Ecto neural progenitor cell (in vitro differentiated cells): ENCODE measurements at places on chromosomes 11 and 22.

DNA sequence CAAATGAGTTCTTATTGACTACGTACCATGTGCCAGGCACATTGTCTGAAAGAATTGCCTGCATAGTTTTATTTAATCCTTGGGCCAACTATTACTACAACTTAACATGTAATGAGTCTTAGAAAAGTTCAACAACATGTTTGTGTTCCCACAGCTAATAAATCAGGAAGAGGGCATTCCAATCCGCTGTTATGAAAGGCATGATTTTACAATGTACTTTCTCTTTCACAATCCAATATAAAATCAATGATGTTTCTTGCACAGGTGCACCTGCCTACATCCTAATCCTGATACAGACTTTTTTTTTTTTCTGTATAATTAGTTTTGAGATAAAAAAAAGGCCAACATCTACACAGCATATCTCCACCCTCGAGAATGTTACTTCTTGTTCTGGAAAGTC is 728.4 kb upstream of the CCDC90B start:
- no peak for DNase-seq

DNA sequence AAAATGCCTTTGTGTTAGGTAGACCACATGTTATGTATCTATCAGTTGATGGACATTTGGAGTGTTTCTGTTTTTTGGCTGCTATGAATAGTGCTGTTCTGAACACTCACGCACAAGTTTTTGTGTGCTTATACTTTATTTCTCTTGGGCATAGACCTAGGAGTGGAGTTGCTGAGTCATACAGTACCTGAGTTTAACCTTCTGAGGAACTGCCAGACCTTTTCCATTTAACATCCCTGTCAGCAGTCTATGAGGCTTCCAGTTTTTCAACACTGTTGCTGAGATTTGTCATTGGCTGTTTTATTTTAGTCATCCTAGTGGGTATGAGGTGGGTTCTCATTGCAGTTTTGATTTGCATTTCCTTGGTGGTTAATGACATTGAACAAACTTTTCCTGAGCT is 4.4 kb downstream of the CTTN start:
- no peak for DNase-seq

DNA sequence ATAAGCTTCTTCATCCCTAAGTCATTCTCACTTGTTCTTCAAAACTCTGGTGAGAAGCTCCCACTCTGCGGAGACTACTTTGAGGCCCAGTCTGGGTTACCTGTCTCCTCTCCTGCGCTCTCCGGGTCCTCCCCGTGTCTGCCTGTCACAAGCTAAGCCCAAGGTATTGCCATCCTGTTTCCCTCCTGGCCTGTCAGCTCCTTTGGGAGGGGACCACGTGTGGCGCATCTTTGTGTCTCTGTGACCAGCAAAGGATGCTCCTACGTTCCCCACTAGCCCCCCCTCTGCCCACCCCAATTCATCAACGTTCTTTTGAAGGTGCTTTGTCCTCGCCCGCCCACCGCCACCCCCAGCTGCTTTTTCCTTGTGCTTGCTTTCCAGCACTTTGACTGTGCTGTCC is 31.8 kb upstream of the FBLN1 start:
- no peak for DNase-seq

GRCh38 chr22:45678961-45679912 is 7.6 kb downstream of the ATXN10 start:
- no peak for DNase-seq

- no peak for DNase-seq
These were observed 14.5 kb upstream of the GAB2 start for GRCh38 chr11:78432058-78432515.

GRCh38 chr11:60204922-60205321 is 22.0 kb upstream of the MS4A6A start:
- DNase-seq, result no peak

DNA sequence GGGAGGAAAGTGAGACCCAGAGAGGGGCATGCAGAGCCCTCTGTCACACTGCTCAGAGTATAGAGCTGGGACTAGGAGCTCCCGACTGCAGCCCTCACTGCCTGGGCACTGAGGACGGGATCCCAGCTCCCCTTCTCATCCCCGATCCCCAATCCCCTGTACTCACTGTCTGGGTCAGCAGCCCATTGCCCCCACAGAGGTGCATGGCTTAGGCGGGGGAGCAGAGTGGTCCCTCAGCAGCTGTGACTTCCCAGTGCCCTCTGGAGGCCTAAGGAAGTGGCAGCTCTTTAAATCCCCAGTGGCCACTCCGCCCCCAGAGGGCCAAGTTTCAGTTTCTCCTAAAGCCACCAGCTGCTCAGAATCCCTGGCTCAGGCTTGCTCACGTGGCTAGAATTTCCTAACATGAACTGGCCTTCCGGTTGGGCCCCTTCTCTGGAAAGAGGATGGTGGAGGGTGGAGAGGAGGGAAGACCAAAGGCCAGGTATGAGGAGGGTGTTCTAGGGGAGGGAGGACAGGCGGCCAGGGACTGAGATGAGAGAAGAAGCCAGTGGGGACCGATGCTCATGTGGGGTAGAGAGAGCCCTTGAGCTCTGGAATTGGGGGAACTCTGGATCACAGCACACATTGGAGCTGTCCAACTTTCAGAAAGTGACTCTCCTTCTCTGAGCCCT is at the start of gene BATF2:
TSS of gene BATF2 (minus strand) at position 262 of the 671 bp plus-strand sequence. CDS start at position 205, 57 bp downstream.
- peak; percentile 82 for DNase-seq

- DNase-seq, result no peak
These were observed 25.5 kb upstream of the MGAT3 start for GRCh38 chr22:39431216-39431801.

GRCh38 chr22:34763496-34763895 is 302.5 kb upstream of the ISX start:
- no peak for DNase-seq

DNA sequence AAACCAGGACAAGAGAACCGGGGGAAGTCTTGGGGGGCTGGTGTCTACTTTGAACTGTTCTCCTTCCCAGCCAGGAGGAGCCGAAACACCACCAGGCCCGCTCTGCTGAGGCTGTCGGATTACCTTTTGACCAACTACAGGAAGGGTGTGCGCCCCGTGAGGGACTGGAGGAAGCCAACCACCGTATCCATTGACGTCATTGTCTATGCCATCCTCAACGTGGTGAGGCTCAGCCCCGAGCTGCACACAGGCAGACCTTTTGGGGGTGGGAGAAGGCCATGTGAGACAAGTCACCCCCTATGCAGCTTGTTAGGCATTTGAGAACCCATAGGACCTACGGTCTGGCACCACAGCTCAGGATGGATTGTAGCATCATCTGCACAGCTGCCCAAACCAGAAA is 2.8 kb downstream of the HTR3A start:
- DNase-seq, result no peak

DNA sequence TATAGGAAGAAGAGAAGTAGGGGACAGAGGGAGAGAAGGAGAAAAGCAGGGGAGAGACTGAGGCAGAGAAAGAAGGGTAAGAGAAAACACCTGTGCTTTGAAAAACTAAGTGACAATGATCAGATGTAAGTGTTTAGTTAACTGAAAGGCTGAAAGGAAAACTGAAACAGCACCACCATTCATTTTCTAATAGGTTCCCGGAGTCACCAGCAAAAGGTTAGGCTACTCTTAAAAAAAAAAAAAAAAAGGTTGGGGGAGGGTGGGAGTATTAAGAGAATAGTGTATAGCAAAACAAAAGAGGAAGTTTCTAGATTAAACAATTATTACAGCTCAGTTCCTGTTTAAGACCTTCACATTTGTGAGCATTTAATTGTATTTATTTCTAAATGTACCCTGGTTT is 113.8 kb downstream of the CADM1 start:
- DNase-seq, result no peak

DNA sequence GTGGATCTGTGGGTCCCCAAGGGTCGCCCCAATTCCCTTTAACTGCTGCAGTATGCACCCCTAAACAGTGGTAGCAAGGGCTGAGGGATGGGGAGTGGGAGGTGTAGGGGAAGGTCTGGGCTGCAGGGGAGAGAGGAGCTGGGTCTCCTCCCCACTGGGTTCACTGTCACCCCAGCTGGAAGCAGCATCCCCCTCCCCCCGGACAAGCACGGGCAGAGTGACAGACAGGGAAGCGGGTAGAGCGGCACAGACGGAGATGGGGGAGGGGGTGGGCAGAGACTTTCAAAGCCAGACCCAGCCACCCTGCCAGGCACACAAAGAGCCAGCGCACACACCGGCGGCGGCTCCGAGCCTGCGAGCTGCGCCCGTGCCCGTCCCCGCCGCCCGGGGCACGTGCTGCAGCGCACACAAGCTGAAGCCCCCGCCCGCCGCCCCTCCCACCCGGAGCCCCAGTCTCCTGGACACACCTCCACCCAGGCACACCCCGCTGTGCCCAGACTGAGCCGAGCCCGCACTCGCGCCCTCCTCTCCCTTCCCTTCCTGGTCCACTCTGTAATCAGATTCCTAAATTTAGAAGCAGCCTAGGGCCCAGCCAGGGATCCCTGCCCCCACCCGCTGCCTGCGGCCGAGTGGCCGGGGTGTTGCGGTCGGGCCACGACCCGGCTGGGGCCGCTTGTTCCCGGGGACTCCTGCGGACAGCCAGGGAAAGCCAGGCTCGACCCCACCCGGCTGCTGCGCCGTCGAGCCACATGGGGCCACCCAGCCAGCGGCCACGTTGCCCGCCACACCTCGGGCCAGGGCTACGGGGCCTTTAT is 935 bp upstream of the RCOR2 start:
- peak; percentile 90 for DNase-seq

- no peak for DNase-seq
These were observed 530.7 kb upstream of the CHORDC1 start for GRCh38 chr11:90753546-90753945.

DNA sequence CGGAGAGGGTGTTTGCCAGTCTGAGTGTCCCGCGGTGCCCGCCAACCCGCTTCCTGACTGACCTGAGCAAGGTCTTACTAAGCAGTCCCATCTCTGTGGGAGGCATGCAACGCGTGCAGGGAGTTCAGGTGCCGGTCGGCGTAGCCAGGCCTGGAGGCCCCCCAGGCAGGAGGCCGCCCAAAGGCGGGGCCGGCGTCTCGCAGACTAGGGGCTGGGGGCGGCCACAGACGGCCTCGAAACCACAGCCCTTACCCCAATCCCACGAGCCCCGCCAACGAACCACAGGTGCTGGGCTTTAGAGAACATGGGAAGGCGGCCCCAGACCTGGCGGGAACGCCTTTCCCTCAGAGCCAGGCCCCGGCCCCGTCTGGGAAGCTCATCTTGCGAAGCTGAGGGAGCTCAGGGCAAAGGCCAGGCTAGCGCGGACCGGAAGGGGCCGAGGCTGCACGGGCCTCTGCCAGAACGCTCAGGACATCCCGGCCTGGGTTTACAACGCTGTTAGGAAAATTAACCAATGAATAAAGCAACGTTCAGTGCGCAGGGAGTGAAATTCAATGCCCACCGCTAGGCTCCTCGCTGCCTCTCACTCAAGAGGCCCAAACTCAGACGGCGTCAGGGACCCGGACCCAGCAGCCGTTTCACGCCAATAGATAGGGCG is 2.1 kb upstream of the MTFP1 start:
- no peak for DNase-seq

GRCh38 chr11:9170450-9170849 is 79.1 kb upstream of the SCUBE2 start:
- DNase-seq, result no peak

- DNase-seq, result no peak
These were observed 6.4 kb downstream of the TP53I11 start for GRCh38 chr11:44944181-44944852.

- DNase-seq, result no peak
These were observed 95.7 kb downstream of the STIM1 start for GRCh38 chr11:3950996-3951660.

GRCh38 chr22:26285632-26286031 is 116.4 kb downstream of the SEZ6L start:
- no peak for DNase-seq

GRCh38 chr11:126416542-126417090 is 61.1 kb downstream of the ST3GAL4 start:
- DNase-seq, result peak; percentile 89

- DNase-seq, result no peak
These were observed 4.9 kb upstream of the CCDC86 start for GRCh38 chr11:60836866-60837515.

DNA sequence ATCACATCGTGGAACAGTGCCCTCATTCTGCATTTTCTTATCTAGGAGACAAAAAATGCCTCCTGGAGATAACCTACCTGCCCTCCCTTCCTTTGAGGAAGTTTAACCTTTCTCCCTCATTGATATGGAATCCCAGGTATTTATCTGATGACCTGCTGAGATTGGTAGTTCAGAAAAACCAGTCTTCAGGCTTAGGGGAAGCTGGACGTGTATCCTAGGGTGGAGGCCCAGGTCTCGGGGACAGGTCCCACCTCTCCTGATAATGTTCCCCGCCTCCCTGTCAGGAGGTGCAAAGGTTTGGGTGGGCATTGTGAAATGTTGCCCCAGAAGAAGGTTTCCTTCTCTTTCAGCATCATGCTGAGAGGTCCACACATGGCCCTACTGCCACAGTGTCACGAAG is 186.9 kb upstream of the NAV2 start:
- DNase-seq, result no peak

DNA sequence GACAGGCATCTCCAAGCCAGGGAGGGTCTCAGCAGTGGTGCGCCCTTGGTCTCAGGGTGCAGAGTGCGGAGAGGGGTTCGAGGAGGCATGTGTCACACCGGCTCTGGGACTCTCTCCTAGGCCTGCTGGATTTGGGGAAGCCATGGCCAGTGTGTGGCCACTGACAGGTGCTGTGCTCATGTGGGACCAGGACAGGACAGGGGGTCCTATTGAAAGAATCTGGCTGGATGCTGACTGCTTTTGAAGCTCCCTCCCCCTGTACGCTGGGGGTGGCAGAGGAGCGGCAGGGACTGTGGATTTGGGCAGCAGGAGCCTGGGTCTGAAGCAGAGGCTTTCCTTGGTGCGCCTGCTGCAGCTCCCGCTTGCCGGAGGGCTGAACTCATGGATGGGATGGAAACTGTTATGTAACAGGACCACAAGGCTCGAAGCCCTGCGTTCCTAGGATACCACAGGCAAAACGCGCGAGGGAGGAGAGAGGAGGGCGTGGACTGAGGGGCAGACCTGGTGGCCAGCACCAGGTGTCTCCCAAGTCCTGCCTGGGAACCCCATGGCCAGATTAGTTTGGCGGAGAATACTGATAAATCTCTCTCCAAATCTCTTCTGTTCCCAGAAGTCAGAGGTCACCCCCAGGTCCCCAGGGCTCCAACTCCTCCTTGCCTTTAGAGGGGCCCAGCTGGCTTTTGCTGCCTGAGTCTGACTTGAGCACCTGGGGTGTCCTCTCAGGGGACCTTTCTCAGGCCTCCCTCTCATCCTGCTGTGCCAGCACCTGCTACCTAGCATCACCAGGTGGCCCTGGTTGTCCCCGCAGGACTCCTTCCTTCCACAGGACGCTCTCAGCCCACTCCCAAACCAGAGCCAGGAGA is 13.8 kb upstream of the TEF start:
- no peak for DNase-seq

GRCh38 chr11:1948389-1948788 is 1.3 kb downstream of the MRPL23 start:
- no peak for DNase-seq

GRCh38 chr11:36243641-36244040 is 45.6 kb downstream of the COMMD9 start:
- no peak for DNase-seq

- no peak for DNase-seq
These were observed 1.5 kb downstream of the OLFML1 start for GRCh38 chr11:7486781-7487140.

- no peak for DNase-seq
These were observed 398.6 kb downstream of the SHANK2 start for GRCh38 chr11:70853770-70854108.

GRCh38 chr11:125167292-125167953 is 2.9 kb downstream of the PKNOX2 start:
- peak; percentile 88 for DNase-seq
